Foreskin keratinocyte (primary cell): ENCODE measurements at places on chromosomes 7 and 10. TPM values are rescaled to one million over a fixed set of nuclear protein-coding genes. Genes with fewer than 3 reads are reported as not detected.
A peak's percentile ranks its signal among the peaks of the same experiment; 100 is the strongest.

Gene ALOX5
- polyA plus RNA-seq = not detected in 2 replicates

Gene PPP1R9A
- polyA plus RNA-seq = under 0.01 TPM in 1 of 2 replicates, not detected in the other

Gene CPA2
- polyA plus RNA-seq = 0.48 and 0.60 TPM in 2 replicates

Gene COL1A2
- polyA plus RNA-seq = 0.37 and 1.4 TPM in 2 replicates

Gene GNGT1
- polyA plus RNA-seq = not detected in 2 replicates

Gene RGR
- not detected in 2 replicates for polyA plus RNA-seq

Gene TAS2R41
- polyA plus RNA-seq = not detected in 2 replicates

Gene TUBB8
- polyA plus RNA-seq = not detected in 2 replicates

Gene CYP2C18
- polyA plus RNA-seq = not detected in 2 replicates

Gene BMPR1A
- 3.3 and 4.4 TPM in 2 replicates for polyA plus RNA-seq

Gene AKR1C2
- 9.0 and 10.0 TPM in 2 replicates for polyA plus RNA-seq

Gene CTBP2
- 41.7 and 48.4 TPM in 2 replicates for polyA plus RNA-seq

Gene GIMAP5
- not detected in 2 replicates for polyA plus RNA-seq

Gene PRRT4
- 0.04 and 0.29 TPM in 2 replicates for polyA plus RNA-seq

Gene PNLIP
- not detected in 2 replicates for polyA plus RNA-seq

Gene ZC3HAV1L
- 0.18 and 0.39 TPM in 2 replicates for polyA plus RNA-seq

Gene GNG11
- 2.3 and 3.1 TPM in 2 replicates for polyA plus RNA-seq

Gene SPRN
- not detected in 2 replicates for polyA plus RNA-seq

Gene SLC39A12
- polyA plus RNA-seq = not detected in 2 replicates

DNA sequence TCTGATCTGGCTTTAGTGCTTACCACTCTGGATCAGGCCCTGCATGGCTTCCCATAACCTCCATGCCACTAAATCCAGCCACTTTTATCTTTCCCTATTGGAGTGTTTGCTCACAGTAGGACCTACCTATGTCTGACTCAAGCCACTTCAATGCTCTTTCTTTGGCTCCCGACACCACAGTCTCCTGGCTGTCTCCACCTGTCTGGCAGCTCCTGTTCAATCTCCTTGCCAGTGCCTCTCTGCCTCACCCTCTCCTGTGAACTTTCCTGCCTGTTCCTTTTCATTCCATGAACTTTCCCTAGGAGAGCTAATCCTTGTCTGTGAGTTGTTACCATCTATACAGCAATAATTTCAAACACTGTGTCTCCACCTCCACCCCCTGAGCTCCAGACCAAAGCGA, 82.6 kb upstream of the UCN3 start:
- DNase-seq = no peak

DNA sequence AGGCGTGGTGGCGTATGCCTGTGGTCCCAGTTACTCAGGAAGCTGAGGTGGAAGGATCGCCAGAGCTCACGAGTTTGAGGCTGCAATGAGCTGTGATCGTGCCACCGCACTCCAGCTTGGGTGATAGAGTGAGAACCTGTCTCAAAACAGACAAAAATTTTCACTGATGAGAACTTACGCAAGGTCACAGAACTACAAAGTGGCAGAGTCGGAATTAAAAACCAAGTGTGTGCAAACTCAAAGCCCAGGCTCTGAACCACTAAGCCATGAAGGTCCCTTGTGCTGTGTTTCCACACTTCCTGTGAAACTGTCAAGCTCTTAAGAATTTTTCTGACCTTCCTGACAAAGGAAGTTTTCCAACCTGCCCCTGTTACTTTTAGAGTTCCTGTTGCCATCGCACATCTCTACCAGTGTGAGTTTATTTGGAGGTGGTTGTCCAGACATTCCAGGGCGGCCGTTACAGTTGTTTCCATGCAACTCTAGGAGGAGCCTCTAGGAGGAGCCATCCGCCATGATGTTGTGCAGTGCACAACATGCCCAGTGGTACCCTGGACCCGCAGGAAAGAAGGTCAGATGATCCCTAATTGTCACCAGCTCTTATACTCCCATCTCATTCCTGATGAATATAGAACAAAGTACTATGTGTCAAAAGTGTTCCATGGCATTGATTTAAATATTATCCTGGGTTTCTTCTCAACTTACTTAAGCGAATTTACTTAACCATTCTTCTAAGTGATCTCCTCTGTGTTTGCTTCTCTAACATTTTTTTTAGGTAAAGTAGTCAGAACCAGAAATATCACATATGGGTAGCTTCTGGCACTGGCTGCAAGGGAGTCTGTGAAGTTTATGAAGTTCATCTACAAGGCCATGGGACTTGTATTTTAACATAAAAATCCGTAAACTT, 49.0 kb upstream of the LYZL1 start:
- no peak for DNase-seq

GRCh38 chr10:122446668-122447423, 7.6 kb upstream of the ARMS2 start:
- DNase-seq = peak; percentile 21

DNA sequence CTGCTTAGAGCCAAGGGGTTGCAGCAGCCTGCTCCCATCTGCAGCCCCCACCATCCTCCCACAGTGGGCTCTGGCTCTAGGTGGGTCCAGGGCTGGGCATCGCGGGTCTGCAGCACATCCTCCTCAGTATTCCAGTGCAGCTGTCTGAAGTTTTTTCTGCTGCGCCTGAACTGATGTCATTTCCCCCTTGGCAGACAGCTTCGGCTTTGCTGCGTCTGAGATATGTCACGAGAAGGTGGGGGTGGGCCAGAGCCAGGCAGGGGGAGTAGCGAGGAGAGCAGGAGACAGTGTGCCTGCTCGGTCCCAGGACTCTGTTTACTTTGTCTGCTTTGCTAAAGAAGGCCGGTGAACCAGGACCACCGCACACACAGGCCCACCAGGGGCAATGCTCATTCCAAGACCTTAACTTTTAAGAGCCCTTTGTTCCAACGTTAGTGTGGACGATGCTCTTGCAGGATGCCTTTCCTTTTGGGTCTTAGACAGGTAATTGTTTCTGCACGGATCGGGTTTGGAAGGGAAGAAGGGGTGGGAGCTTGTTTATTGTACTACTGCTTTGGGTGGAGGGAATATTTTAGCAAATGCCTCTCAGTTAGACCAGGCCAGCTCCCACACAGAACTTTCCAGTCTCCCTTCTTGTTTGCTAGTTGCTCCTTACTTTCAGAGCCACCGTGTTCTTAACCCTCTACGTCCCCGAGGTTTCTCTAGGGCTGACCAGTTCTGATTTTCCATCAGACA, 32.4 kb downstream of the WBP1L start:
- DNase-seq = no peak

GRCh38 chr7:105613611-105614330, 32.5 kb upstream of the EFCAB10 start:
- no peak for DNase-seq

DNA sequence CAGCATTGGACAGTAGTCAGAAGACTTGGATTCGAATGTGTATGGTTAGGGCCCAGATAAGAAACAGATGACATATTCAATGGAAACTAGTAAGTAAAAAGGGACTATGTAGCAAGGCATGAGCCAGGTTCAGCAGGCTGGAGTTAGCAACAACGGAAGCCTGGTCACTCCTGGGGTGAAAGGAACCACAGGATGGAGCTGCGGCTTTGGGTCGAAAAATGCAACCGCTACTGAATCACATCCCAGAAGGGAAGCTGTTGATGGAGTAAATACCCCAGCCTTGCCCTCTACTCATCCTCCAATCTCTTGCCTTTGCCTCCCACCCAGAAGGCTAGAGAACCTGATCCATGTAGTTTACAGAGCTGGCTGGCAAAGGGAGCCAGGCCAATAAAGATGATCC, 37.5 kb upstream of the EGR2 start:
- no peak for DNase-seq

DNA sequence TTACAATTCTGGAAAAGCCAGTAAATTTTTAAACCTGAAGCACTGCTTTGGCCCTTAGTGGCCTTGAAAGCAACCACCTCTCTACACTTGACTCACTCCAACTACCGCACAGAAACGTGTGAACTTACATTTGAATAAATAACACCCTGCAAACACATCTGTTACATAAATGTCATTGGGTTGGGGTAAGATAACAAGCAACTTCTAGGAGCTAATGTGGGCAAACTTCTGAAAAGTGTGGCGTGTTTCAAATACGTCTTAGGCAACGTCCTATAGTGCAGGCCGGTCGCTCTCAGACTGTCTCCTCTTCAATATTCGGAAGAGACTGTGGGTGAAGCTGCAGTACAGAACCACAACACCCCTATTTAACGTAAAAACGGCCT, 474 bp downstream of the ORC5 start:
- DNase-seq = no peak

DNA sequence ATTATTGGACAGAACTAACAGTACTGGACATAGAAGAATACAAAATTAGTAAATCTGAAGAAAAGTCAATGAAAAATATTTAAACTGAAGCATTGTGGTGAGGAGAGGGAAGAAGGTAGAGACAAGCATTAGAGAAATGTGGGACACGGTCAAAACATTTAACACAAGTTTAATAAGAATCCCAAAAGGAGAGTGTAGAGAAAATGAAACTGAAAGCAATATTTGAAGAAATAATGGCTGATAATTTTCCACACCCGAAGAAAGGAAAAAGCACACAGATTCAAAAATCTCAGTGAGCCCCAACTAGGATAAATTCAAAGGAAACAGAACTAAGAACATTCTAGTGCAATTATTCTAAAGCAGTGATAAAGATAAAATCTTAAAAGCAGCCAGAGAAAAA, 126.4 kb upstream of the LRRTM3 start:
- no peak for DNase-seq

- peak; percentile 17 for DNase-seq
Observed at GRCh38 chr7:121366852-121367431, 29.2 kb downstream of the FAM3C start.

GRCh38 chr10:77291596-77292505, 345.8 kb downstream of the KCNMA1 start:
- peak; percentile 49 for DNase-seq

GRCh38 chr7:135980665-135981180, 3.6 kb upstream of the MTPN start:
- peak; percentile 37 for DNase-seq

DNA sequence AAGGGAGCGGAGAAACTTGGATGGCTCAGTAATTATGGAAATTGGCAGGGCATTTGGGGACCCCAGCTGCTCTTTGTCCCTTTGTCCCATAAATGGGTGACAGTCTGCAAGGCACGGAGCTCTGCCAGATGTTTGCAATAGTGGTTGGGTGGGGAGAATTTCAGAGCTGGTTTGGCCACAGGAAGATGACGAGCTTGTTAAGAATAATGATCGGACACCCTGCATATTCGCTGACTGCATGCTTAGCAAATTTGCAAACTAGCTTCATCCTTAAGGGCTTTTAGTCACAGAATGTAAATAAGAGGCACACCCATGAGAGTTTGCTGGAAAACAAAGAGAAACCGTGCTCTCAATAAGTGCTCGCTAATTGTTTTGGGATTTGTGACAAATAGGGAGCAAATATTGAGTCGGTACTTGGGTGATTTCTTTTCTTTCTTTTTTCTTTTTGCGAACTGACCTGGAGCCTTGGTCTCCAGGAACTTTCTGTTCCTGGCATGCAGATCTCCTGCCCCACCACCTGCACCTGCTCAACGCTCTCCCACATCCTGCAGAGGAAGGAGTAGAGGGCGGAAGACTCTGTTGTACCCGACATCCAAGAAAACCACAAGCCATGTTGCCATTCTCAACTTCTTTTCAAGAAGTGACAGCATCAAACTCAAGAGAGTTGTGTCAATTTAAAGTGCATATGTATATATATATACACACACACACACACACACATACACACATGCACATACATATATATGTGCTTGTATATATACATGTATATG, 238.9 kb downstream of the CAMK1D start:
- DNase-seq = peak; percentile 9

- DNase-seq = no peak
Observed at GRCh38 chr7:53541475-53541874, 506.0 kb downstream of the POM121L12 start.

GRCh38 chr7:6252341-6252746, 20.1 kb downstream of the CYTH3 start:
- peak; percentile 85 for DNase-seq

- DNase-seq = no peak
Observed at GRCh38 chr7:103854611-103855010, 134.8 kb downstream of the RELN start.

- no peak for DNase-seq
Observed at GRCh38 chr7:133320891-133321290, 68.0 kb downstream of the EXOC4 start.

DNA sequence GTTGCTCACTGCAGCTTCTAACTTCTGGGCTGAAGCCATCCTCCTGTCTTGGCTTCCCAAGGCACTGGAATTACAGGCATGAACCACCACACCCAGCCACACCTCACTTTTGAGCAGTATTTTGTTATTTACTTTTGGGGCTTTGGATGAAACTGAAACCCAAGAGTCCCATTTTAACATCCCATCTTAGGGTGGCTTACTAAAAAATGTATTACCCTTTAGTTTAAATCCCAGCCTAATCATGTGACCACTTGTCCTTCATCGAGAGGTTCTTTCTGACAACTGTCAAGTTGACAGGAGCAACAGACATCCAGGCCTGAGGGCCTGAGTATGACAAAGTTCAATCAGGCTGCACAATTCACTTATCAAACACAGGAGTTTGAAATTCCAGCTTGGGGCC, 33.6 kb downstream of the C10orf67 start:
- no peak for DNase-seq

- no peak for DNase-seq
Observed at GRCh38 chr10:35934642-35934995, 292.5 kb upstream of the FZD8 start.

GRCh38 chr10:70874061-70874460, 14.3 kb downstream of the PCBD1 start:
- no peak for DNase-seq

- DNase-seq = no peak
Observed at GRCh38 chr7:30920584-30921539, 9.2 kb downstream of the AQP1 start.

GRCh38 chr7:81926-82756, 110.2 kb upstream of the FAM20C start:
- DNase-seq = no peak

GRCh38 chr7:4774658-4775249, 669 bp upstream of the AP5Z1 start:
- DNase-seq = peak; percentile 58

GRCh38 chr10:78278058-78278404, 244.4 kb downstream of the RPS24 start:
- no peak for DNase-seq
